ENCODE measurements at places on chromosomes 11 and 22.

- no peaks in the 10 kb centered on the region for H3K36me3 ChIP-seq
- no peak for DNase-seq
- H3K4me3 ChIP-seq = no peak overlapping the region
- no peaks in the 10 kb centered on the region for H3K4me1 ChIP-seq
- H3K27me3 ChIP-seq = no peaks in the 10 kb centered on the region
Observed at GRCh38 chr11:2807025-2807681, 78.4 kb downstream of the CDKN1C start.

DNA sequence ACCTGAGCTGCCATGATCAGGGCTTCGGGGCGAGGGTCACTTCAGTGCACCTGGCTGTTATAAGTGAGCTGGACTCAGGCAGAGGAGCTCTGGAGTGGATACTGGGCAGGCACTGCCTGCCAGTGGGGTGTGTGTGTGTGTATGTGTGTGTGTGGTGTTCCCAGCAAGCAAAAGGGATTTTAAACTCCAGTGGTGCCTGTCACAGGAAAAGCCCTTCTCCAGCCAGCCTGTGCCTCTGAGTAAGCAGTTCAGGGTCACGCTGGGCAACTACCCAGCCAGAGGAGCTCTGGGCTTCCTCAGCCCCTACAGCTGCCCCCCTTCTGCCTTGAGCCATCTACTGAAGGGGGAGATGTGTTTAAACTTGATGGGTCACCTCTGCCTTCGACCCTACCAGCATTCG, 109.0 kb downstream of the OSBP2 start:
- H3K27me3 ChIP-seq = peaks cover 20% of the 10 kb centered on the region
- no peaks in the 10 kb centered on the region for H3K36me3 ChIP-seq
- no peak for DNase-seq
- H3K4me1 ChIP-seq = no peaks in the 10 kb centered on the region

DNA sequence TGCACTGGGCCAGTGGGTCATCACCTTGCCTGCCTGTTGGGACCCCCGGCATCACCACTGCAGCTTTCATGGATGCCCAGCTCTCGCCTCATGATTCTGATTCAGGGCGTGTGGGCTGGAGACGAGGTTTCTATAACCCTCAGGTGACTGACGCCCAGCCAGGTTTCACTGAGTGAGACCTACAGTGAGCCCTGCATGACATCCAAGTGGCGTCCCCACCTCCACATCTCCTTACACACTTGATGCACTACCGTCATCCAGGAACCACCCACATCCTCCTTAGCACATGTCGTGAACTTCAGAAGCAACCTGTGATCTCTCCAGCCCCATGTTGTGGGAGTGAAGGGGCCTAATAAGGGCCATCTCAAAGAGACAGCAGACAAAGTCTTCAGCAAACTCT, 257.5 kb downstream of the CTTN start:
- H3K27me3 ChIP-seq = no peaks in the 10 kb centered on the region
- no peak overlapping the region for H3K4me3 ChIP-seq
- no peak overlapping the region for H3K27ac ChIP-seq
- no peak for DNase-seq
- no peaks in the 10 kb centered on the region for H3K4me1 ChIP-seq
- H3K36me3 ChIP-seq = no peaks in the 10 kb centered on the region

DNA sequence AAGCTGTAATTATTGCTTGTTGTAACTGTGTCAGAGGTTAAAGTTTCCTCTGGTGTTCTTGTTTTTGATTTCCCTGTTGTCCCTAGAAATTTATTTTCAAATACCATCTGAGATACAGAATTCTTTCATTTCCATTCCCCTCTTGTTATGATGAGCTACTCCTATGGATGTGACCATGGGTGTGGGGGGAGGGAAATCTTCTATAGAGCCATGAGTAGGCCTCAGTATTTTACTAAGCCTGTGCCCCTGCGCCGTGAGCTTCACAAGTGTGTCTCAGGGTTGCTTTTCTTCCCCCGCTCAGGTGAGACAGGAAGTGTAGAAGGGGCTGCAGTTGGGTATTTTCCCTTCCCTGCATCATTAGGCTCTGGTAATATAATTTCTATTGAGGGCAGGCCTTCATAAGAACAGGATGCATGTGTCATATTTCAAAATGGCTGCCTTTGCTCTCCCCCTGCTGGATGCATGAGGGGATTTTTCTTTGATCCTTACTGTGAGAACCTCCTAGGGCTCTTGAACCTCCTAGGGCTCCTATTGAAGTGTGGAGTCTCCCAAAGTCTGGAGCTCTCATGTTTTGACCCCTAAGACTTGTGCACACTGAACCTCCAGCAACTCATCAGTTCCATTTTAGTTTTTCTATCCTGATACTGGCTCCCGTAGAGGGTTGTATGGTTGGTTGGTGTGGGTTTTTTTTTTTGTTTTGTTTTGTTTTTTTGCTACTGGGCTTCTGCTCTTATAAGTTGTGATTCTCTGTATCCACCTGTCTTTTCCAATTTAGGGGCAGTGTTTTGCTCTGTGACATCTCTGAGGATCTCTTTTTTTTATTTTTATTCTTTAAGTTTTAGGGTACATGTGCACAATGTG, 658.2 kb downstream of the NTM start:
- H3K27me3 ChIP-seq = no peaks in the 10 kb centered on the region
- H3K36me3 ChIP-seq = no peaks in the 10 kb centered on the region
- DNase-seq = no peak
- no peak overlapping the region for H3K27ac ChIP-seq
- no peaks in the 10 kb centered on the region for H3K4me1 ChIP-seq
- no peak overlapping the region for H3K4me3 ChIP-seq

GRCh38 chr11:8102296-8102915, 21.4 kb downstream of the TUB start:
- no peak overlapping the region for H3K27ac ChIP-seq
- no peaks in the 10 kb centered on the region for H3K4me1 ChIP-seq
- no peak for DNase-seq
- no peak overlapping the region for H3K4me3 ChIP-seq

- H3K27me3 ChIP-seq = peaks cover 3% of the 10 kb centered on the region
- no peak overlapping the region for H3K27ac ChIP-seq
- H3K36me3 ChIP-seq = no peaks in the 10 kb centered on the region
Observed at GRCh38 chr11:1807264-1807995, 27.4 kb upstream of the SYT8 start.

DNA sequence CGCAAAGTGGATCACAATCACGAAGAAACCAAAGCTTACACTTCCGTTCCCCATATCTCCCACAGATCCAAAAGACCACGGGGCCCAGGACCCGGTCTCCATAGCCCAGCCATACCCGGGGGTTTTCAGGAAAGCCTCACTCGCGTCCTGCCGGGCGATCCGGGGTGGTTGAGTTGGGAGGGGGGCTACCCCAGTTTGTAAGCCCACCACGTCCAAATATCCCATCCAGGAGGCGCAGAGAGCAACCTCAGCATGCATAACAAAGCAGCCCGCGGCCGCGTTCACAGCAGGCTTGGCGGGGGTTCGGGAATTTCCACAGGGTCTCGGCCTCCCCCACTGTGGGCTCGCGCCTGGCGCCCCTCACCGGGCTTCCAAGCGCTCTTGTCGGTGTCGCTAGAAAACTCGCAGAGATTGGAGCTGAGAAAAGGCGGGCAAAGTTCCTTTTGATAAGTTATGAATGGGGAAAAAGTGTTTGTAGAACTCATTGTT, 9.5 kb downstream of the SDF2L1 start:
- peaks cover 5% of the 10 kb centered on the region for H3K36me3 ChIP-seq
- peak overlapping the region; percentile 84 for H3K27ac ChIP-seq
- no peaks in the 10 kb centered on the region for H3K27me3 ChIP-seq
- peaks cover 21% of the 10 kb centered on the region for H3K4me1 ChIP-seq
- H3K4me3 ChIP-seq = peak overlapping the region; percentile 70
- peak; percentile 27 for DNase-seq

DNA sequence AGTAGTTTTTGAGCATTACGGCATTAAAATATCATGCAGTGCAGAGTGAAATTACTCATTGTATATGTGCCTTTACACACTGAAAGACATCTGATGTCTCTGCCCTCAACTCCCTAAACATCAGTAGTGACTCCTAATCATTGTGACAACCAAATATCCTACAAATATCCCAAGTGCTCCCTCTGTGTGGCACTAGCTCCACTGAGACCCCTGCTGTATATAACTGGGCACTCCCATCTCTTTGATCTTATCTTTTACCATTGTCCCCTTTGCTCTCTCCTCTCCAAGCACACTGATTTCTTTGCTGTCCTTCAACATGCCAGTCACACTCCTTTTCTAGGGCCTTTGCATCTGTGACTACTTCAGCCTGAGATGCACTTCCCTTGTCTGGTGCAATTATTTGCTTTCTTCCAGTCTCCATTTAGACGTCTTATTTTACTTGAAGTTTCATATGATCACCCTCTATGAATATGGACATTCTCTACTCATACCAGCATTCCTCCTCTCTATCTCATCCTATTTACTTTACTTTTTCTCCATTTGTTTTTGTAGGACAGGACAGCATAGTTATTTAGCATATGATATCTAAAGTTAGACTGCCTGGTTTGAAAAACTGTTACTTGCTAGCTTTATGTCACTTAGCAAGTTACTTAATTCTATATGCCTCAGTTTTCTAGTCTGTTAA, 2.4 kb downstream of the SLC5A12 start:
- no peak for DNase-seq
- no peak overlapping the region for H3K27ac ChIP-seq
- no peaks in the 10 kb centered on the region for H3K27me3 ChIP-seq
- H3K4me1 ChIP-seq = no peaks in the 10 kb centered on the region
- no peaks in the 10 kb centered on the region for H3K36me3 ChIP-seq
- no peak overlapping the region for H3K4me3 ChIP-seq

DNA sequence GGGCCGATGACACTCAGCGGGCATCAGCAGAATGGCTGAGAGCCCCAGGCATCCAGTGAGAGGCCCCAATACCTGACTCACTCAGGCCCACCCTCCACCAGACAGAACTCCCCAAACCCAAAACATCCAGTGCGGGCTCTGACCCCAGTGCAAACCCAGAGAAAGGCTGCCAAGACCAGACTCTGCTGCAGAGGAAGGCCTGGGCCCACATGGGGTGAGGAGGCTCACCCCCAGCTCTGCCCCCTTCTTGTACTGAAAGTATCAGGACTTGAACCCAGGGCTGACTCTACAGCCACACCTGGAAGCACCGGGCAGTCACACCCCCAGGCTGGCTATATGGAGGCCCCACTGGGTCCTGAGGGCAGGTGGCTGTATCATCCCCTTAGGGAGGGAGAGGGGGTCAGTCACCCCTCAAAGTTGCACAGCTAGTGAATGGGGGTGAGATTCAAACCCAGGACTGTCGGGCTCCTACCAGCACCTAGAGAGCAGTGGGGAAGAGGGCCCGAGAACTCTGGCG, 49.3 kb downstream of the IGLL1 start:
- no peaks in the 10 kb centered on the region for H3K4me1 ChIP-seq
- no peak overlapping the region for H3K4me3 ChIP-seq
- no peak overlapping the region for H3K27ac ChIP-seq
- no peaks in the 10 kb centered on the region for H3K36me3 ChIP-seq
- DNase-seq = no peak
- H3K27me3 ChIP-seq = no peaks in the 10 kb centered on the region

DNA sequence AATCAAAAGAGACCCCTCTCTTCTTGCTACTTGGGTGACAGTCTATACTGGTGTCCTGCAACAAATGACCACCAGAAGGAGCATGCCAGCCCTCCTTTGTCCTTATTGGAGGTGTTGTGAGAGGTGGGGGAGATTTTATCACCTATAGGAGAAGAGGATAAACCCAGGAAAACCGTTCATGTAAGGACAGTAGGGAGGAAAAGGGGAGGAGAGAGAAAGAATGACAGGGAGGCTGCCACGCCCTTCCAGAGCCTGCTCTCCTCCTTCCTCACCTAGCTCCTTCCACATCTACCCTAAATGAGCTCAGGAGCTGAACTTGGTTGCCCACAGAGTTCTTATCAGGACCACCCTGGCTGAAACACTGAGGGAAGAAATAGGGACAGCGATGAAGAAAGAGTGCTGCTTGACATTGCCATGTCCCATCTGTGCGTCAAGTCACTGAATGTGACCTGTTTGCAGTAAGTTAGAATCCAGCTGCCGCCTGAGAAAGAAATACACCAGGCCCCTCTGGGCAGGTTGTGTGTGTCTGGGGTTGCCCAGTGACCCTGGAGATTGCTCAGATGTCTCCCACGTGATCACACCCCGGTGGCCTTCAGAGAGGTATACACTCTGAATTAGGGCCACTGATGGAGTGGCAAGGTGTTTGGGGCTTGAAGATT, 40.4 kb upstream of the ETS1 start:
- peak overlapping the region; percentile 49 for H3K27ac ChIP-seq
- no peak for DNase-seq
- peak overlapping the region; percentile 46 for H3K4me3 ChIP-seq
- peaks cover 93% of the 10 kb centered on the region for H3K4me1 ChIP-seq
- H3K27me3 ChIP-seq = no peaks in the 10 kb centered on the region

- no peak overlapping the region for H3K27ac ChIP-seq
- no peak for DNase-seq
- H3K36me3 ChIP-seq = no peaks in the 10 kb centered on the region
- no peak overlapping the region for H3K4me3 ChIP-seq
- H3K4me1 ChIP-seq = no peaks in the 10 kb centered on the region
Observed at GRCh38 chr11:45569776-45570175, 95.6 kb downstream of the CHST1 start.

- DNase-seq = no peak
- peaks cover 64% of the 10 kb centered on the region for H3K36me3 ChIP-seq
- peaks cover 88% of the 10 kb centered on the region for H3K4me1 ChIP-seq
- H3K4me3 ChIP-seq = peak overlapping the region; percentile 59
- no peaks in the 10 kb centered on the region for H3K27me3 ChIP-seq
Observed at GRCh38 chr11:67278135-67278938, 10.8 kb upstream of the ANKRD13D start.

- H3K27ac ChIP-seq = no peak overlapping the region
- no peaks in the 10 kb centered on the region for H3K27me3 ChIP-seq
- H3K36me3 ChIP-seq = no peaks in the 10 kb centered on the region
- no peaks in the 10 kb centered on the region for H3K4me1 ChIP-seq
- H3K4me3 ChIP-seq = no peak overlapping the region
Observed at GRCh38 chr22:33659448-33659847, 260.8 kb downstream of the LARGE1 start.

DNA sequence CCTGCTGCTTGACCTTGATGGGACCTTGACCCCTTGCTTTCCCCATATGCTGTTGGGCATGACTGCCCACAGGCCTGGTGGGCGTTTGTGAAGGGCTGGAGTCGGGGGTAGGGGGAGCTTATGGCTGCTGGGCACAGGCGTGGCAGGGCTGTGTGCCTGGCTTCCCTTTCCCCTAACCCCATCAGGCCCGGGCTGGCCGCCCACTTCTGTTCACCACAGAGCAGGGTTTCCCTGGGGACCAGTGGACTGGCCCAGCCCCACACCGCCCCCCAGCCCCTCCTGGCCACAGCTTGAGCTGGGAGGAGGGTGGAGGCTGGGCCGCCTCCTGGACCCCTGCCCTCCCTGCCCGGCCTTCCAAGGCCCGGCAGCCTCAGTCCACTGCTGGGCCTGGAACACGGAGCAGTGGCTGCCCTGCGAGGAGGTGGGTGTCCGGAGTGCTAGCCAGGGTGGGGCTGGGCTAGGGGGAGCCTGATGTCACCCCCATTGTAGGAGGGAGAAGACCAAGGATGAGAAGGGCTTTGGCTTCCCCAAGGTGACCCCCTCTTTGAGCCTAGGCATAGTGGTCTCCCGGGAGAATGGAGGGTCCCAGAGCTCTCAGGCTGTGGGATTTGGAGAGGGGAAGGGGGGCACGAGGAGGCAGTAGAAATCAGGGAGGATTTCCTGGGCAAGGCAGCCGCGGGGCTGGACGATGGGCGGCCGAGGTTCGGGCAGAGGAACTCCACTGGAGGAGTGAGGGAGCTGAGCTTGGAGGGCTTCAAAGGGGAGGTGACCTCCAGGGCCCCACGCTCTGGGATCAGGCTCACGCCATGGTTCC, at the start of gene AIFM3:
Gene AIFM3, plus strand, starts transcription at position 373 of the 814 bp plus-strand sequence. CDS start 690 bp downstream, outside the sequence.
- H3K4me3 ChIP-seq = no peak within 1 kb of the TSS
- H3K27ac ChIP-seq = no peak within 1 kb of the TSS
- peaks cover 18% of the 10 kb centered on the region for H3K27me3 ChIP-seq
- H3K36me3 ChIP-seq = no peaks in the 10 kb centered on the region
- DNase-seq = no peak

- H3K36me3 ChIP-seq = no peaks in the 10 kb centered on the region
- H3K27me3 ChIP-seq = peaks cover 33% of the 10 kb centered on the region
- no peak overlapping the region for H3K27ac ChIP-seq
- H3K4me3 ChIP-seq = no peak overlapping the region
Observed at GRCh38 chr11:64643256-64643881, 52.3 kb downstream of the SLC22A12 start.
